ENCODE measurements at places on chromosomes 5 and 9. TPM values are rescaled to one million over a fixed set of nuclear protein-coding genes. Genes with fewer than 3 reads are reported as not detected.
A peak's percentile ranks its signal among the peaks of the same experiment; 100 is the strongest.

- peak overlapping the region; percentile 73 for H3K27ac ChIP-seq
- DNase-seq = no peak
- H3K27me3 ChIP-seq = no peaks in the 10 kb centered on the region
- H3K36me3 ChIP-seq = no peaks in the 10 kb centered on the region
- peaks cover 75% of the 10 kb centered on the region for H3K4me1 ChIP-seq
Measured at GRCh38 chr5:1107167-1108022, 4.5 kb downstream of the SLC12A7 start.

The CORO2A gene
- 5.1 TPM for total RNA-seq

The IL4 gene
- total RNA-seq = 6.4 TPM

The ANKRD18A gene
- total RNA-seq = 2.1 TPM

DNA sequence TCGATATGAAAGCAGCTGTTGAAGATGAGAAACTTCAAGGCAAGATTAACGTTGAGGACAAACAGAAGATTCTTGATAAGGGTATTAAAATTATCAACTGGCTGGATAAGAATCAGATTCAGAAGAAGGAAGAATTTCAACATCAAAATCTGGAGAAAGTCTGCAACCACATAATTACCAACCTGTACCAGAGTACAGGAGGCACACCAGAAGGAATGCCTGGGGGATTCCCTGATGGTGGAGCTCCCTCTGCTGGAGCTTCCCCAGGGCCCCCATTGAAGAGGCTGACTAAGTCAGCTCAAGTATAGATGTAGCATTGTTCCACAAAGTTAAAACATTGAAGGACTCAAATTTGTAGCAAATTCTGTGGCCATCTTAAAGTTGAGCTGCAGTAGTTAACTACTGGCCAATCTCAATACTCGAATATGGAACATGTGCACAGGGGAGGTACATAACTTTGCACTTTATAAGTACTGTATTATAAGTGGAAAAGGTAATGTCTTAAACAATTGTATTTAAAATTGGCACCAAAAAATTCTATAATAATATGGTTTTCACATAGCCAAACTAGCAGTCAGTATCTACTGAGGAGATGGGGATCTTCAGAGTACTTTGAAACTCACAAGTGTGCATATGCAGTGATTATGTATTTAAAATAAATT lies 237.5 kb downstream of the CHSY3 start:
- no peak overlapping the region for H3K27ac ChIP-seq
- no peaks in the 10 kb centered on the region for H3K36me3 ChIP-seq
- no peak for DNase-seq
- H3K27me3 ChIP-seq = no peaks in the 10 kb centered on the region

- H3K27ac ChIP-seq = no peak overlapping the region
- H3K36me3 ChIP-seq = no peaks in the 10 kb centered on the region
- H3K4me1 ChIP-seq = no peaks in the 10 kb centered on the region
- H3K27me3 ChIP-seq = no peaks in the 10 kb centered on the region
- no peak for DNase-seq
Measured at GRCh38 chr5:74389531-74390305, 250.8 kb downstream of the ENC1 start.

GRCh38 chr9:86061972-86062739 lies 37.2 kb downstream of the GOLM1 start:
- no peaks in the 10 kb centered on the region for H3K36me3 ChIP-seq
- peaks cover 5% of the 10 kb centered on the region for H3K27me3 ChIP-seq
- no peak for DNase-seq
- H3K4me3 ChIP-seq = no peak overlapping the region
- no peaks in the 10 kb centered on the region for H3K4me1 ChIP-seq

GRCh38 chr9:98255578-98256296 lies at the start of gene TBC1D2:
TSS of gene TBC1D2 (minus strand) at chr9:98255649. CDS start at chr9:98255541, 108 bp downstream.
- H3K27me3 ChIP-seq = no peaks in the 10 kb centered on the region
- H3K36me3 ChIP-seq = no peaks in the 10 kb centered on the region
- H3K27ac ChIP-seq = peak within 1 kb of the TSS; percentile 91
- peaks cover 22% of the 10 kb centered on the region for H3K4me1 ChIP-seq
- DNase-seq = peak; percentile 98

DNA sequence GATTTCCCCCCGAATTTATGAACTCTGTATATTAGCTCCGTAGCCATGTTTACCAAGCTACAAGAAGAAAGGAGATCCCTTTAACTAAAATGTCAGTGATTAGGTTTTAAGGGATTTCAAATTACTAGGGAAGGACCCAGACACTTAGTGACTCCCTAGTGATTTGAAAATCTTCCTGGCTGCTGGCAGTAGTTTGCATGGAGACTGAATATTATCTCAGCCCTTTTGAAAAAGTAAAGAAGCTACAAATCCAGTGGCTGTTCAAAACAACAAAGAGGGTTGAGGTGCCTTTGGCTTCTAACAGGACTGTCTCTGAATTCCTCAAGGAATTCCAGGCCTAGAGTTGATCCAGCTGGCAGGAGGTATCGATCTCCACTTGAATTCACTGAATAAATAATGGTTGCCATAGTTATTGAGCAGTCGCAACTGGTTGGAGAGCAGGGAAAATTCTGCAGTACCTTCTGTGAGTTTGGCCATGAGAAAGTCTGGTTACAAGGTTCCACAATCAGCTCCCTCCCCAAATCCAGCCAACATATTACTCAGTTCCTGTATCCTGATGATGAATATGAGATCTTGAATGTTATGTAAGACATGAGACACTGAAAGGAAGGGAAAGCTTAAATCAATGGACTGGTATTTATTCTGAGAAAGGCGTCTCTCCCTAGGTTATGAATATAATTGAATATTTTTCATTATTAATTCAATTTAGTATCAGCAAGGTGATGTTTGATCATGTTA lies 37.7 kb downstream of the NR4A3 start:
- H3K27me3 ChIP-seq = no peaks in the 10 kb centered on the region
- no peaks in the 10 kb centered on the region for H3K4me1 ChIP-seq
- no peak overlapping the region for H3K4me3 ChIP-seq
- DNase-seq = no peak
- no peaks in the 10 kb centered on the region for H3K36me3 ChIP-seq

GRCh38 chr5:6788956-6789649 lies 75.9 kb downstream of the TENT4A start:
- no peak overlapping the region for H3K4me3 ChIP-seq
- H3K27ac ChIP-seq = no peak overlapping the region
- no peaks in the 10 kb centered on the region for H3K36me3 ChIP-seq
- no peak for DNase-seq

The CNTNAP3B gene
- not detected for total RNA-seq

GRCh38 chr5:127969651-127970050 lies 113.9 kb upstream of the SLC12A2 start:
- no peaks in the 10 kb centered on the region for H3K36me3 ChIP-seq
- H3K27me3 ChIP-seq = no peaks in the 10 kb centered on the region
- no peak overlapping the region for H3K4me3 ChIP-seq
- DNase-seq = no peak

GRCh38 chr5:56717253-56717987 lies 97.9 kb upstream of the MAP3K1 start:
- peaks cover 12% of the 10 kb centered on the region for H3K4me1 ChIP-seq
- no peaks in the 10 kb centered on the region for H3K36me3 ChIP-seq
- no peaks in the 10 kb centered on the region for H3K27me3 ChIP-seq
- H3K27ac ChIP-seq = no peak overlapping the region
- no peak for DNase-seq

- H3K4me1 ChIP-seq = peaks cover 3% of the 10 kb centered on the region
- DNase-seq = no peak
- no peak overlapping the region for H3K27ac ChIP-seq
- H3K4me3 ChIP-seq = no peak overlapping the region
Measured at GRCh38 chr9:18824095-18824666, 208.8 kb downstream of the SAXO1 start.

Measured in CD8-positive, alpha-beta memory T cell (primary cell).